Glomerular endothelial cell (primary cell): ENCODE measurements at places on chromosomes 11 and 22. TPM values are rescaled to one million over a fixed set of nuclear protein-coding genes. Genes with fewer than 3 reads are reported as not detected.

BIK gene
- total RNA-seq = 0.58 and 2.5 TPM in 2 replicates

CCDC15 gene
- total RNA-seq = 2.0 and 2.5 TPM in 2 replicates

HEPACAM gene
- not detected in 2 replicates for total RNA-seq

TMEM25 gene
- 23.3 and 30.7 TPM in 2 replicates for total RNA-seq

DNAJB7 gene
- total RNA-seq = not detected in 2 replicates

DDI1 gene
- total RNA-seq = not detected in 2 replicates

SCO2 gene
- total RNA-seq = 2.6 and 7.3 TPM in 2 replicates

RAG1 gene
- 3.0 and 3.8 TPM in 2 replicates for total RNA-seq

MRPL11 gene
- 30.1 and 41.2 TPM in 2 replicates for total RNA-seq

OR4S1 gene
- not detected in 2 replicates for total RNA-seq

IGLL5 gene
- not detected in 2 replicates for total RNA-seq

ESAM gene
- 297 and 465 TPM in 2 replicates for total RNA-seq

CCDC73 gene
- total RNA-seq = not detected in 2 replicates

TPBGL gene
- total RNA-seq = 1.3 and 1.6 TPM in 2 replicates

KRTAP5-1 gene
- not detected in 2 replicates for total RNA-seq

ASCL3 gene
- not detected in 2 replicates for total RNA-seq

DGCR8 gene
- 27.1 and 40.9 TPM in 2 replicates for total RNA-seq

TRIM51 gene
- total RNA-seq = not detected in 2 replicates

DRD4 gene
- not detected in 2 replicates for total RNA-seq

CST6 gene
- 0.29 and 0.82 TPM in 2 replicates for total RNA-seq

ART1 gene
- not detected in 2 replicates for total RNA-seq

SMC1B gene
- total RNA-seq = not detected in 2 replicates

LTBP3 gene
- 104 and 131 TPM in 2 replicates for total RNA-seq

CNTF gene
- total RNA-seq = 0.78 and 2.8 TPM in 2 replicates

MMP12 gene
- total RNA-seq = not detected in 2 replicates

KRTAP5-10 gene
- not detected in 2 replicates for total RNA-seq

SEPTIN3 gene
- total RNA-seq = 0.12 TPM in 1 of 2 replicates, not detected in the other

PATE4 gene
- not detected in 2 replicates for total RNA-seq

SCUBE1 gene
- 68.9 and 69.1 TPM in 2 replicates for total RNA-seq

GDPD4 gene
- total RNA-seq = not detected in 2 replicates

PANX2 gene
- 1.1 and 1.7 TPM in 2 replicates for total RNA-seq

SCUBE2 gene
- 0.76 and 1.7 TPM in 2 replicates for total RNA-seq

NUP98 gene
- total RNA-seq = 60.9 and 79.4 TPM in 2 replicates

TNNT3 gene
- not detected in 2 replicates for total RNA-seq

USP2 gene
- total RNA-seq = 0.41 TPM in 1 of 2 replicates, not detected in the other

PKNOX2 gene
- total RNA-seq = 0.29 and 0.76 TPM in 2 replicates

SMIM35 gene
- total RNA-seq = 0.12 TPM in 1 of 2 replicates, not detected in the other

KCNJ1 gene
- total RNA-seq = 0.05 TPM in 1 of 2 replicates, not detected in the other

SAA2 gene
- total RNA-seq = 0.87 TPM in 1 of 2 replicates, not detected in the other

CCDC157 gene
- 1.8 and 2.5 TPM in 2 replicates for total RNA-seq

RASSF10 gene
- 0.23 and 0.34 TPM in 2 replicates for total RNA-seq

DBX1 gene
- total RNA-seq = not detected in 2 replicates

FXYD6 gene
- total RNA-seq = 16.4 and 20.0 TPM in 2 replicates

RFPL1 gene
- total RNA-seq = not detected in 2 replicates

HBE1 gene
- not detected in 2 replicates for total RNA-seq
